ENCODE measurements at places on chromosomes 12 and 14. TPM values are rescaled to one million over a fixed set of nuclear protein-coding genes. Genes with fewer than 3 reads are reported as not detected.
A peak's percentile ranks its signal among the peaks of the same experiment; 100 is the strongest.

DNA sequence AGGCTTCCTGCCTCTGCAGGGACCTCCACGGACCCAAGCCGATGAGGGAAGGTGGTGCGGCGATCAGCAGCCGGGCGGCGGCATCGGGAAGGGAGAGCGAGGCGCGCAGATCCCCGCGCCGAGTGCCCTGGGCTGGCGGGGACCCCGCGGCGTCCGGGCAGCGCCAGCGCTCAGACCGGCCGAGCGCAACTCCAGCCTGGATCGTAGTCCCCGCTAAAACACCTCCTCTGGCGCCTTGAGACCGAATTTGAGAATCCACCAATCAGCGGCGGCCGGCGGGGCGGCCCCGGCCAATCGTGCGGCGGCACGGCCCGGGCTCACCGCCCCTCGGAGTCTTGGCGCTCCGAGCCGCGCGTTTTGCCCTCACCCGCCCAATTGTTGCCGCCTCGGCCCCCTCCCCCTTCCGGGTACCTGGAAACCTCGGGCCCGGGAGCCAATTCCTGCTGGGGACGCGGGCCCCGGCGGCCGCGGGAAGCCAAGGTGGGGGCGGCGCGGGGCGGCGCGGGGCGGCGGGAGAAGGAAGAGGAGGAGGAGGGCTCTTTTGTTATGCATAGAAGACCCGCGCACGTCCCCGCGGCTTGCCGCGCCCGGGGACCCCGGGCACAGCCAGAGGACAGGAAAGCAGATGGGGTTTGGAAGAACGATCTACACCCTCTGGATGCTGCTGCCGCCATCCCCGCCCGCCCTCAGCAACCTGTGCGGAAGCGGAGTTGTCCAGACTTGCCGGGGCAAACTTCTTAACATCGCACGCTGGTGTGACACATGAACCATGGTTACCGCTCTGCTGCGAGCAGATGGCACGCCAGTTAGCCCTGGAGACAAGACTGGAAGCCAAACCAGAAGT is at the start of gene E2F7:
Gene E2F7, minus strand, starts transcription at position 209 of the 844 bp plus-strand sequence. CDS start 934 bp downstream, outside the sequence.
- DNase-seq = peak; percentile 84

DNA sequence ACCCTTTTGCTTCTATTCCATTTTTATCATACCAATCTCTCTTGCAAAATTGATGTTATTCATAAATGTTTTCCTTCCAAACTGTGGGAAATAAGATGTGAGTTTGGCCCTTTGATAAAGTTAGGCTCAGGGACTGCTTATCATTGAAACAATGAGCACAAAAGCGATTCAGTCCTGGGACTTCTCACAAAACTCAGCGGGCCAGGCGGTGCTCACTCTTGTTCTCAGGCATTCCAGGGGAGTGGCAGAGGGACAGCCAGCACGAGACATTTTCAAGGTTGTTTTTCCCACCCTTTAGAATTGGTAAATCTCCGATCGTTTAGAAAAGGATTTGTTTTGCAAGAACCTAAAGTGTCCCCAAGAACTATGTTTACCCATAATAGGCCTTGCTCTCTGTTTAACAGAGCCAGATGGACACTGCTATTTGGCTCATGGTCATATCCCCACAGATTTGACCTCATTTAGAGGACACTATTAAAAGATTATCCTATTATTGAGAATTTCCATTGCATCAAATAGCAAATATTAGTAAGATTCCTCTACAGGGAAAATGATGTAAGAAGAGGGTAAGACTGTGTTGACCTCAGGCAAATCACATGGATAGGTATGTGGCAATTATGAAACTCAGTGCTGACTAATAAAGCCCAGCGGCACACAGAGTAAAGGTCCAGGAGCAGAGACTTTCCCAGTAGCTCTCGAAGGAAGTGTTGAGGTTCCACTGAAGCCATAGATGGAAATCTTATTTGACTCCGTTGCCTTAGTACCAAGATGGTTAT is 102.7 kb upstream of the USP44 start:
- no peak for DNase-seq

MAP1LC3B2 gene
- polyA plus RNA-seq = 18.2 TPM

DNA sequence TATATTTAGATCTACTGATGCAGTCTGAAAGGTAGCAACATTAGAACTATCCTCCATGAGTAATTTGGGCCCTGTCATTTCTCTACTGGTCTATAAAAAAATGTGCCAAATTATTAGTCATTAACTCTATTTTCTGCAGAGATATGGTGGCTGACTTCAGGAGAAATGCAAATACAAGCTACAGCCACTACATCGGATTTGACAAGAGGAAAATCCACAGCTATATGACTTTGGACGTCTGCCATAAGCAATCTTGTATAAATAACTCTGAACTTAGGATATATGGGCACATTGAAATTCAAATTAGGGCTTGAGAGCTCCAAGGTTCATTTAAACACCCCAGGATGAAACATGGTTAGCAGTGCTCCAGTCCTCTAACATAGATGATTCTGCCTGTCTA is 983.0 kb upstream of the LRFN5 start:
- peak; percentile 3 for DNase-seq

- DNase-seq = no peak
Measured at GRCh38 chr12:88371416-88372183, 208.7 kb downstream of the KITLG start.

IRAK3 gene
- 3.1 TPM for polyA plus RNA-seq

GRCh38 chr12:16955083-16955657 is 349.2 kb upstream of the LMO3 start:
- no peak for DNase-seq

CFAP251 gene
- polyA plus RNA-seq = 8.0 TPM

ACTR6 gene
- polyA plus RNA-seq = 42.1 TPM

- DNase-seq = no peak
Measured at GRCh38 chr12:61220337-61220736, 1039.9 kb upstream of the USP15 start.

SLC25A47 gene
- polyA plus RNA-seq = not detected

DNA sequence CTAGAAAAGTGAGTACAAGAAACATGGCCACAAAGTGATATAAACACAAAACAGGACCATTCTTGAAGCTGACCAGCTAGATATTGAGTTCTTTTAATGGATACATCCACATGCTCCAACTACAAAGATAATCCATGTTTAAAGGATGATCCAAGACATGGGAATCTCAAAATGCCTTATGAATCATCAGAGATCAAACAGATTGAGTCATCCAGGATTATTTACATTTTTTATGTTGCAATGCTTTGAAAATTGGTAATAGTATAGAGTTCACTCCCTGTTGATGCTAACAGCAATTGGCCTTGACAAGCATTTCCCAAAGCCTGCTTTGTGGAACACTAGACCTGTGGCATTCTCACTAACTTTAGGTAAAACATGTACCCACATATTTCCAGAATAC is 293.0 kb upstream of the TBX3 start:
- DNase-seq = no peak

DNA sequence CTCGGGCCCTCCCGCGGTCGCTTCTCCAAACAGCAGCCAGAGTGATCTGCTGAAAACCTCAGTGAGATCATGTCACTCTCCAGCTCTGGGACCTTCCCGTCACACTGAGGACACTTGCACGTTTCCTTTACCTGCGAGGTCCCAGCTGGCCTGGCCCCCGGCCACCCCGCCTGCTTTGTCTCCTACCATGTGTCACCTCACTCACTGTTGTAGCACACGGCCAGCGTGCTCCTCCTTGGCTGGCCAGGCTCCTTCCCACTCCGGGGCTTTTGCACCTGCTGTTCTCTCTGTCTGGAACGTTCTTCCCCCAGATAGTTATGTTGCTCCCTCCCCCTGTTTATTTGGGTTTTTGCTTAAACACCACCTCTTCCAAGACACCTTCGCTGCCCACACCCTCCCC is 199.0 kb downstream of the TSPAN9 start:
- no peak for DNase-seq

SLC2A14 gene
- polyA plus RNA-seq = 0.38 TPM

TNS2 gene
- polyA plus RNA-seq = 142 TPM

CCDC175 gene
- polyA plus RNA-seq = 0.56 TPM

DNA sequence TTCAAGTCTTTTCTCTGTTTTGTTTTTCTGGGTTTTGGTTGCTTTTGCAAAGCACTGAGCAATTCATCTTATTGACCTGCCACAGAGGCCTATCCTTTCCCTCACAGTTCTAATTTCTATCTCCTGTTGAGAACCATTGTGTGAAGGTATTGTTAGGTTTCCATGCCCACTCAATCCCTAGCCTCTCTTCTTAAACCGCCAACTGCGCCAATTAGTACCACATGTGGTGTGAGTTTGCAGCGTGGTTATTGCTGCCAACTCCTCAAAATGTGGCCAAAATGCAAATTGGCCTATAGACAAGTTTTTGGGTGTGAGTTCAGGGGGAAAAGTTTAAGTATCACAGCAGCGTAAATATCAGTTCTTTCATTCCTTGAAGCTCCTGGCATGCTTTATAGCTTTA is 232.6 kb downstream of the FLRT2 start:
- DNase-seq = peak; percentile 49

CD69 gene
- 1.8 TPM for polyA plus RNA-seq

PDE3A gene
- 11.9 TPM for polyA plus RNA-seq

DNA sequence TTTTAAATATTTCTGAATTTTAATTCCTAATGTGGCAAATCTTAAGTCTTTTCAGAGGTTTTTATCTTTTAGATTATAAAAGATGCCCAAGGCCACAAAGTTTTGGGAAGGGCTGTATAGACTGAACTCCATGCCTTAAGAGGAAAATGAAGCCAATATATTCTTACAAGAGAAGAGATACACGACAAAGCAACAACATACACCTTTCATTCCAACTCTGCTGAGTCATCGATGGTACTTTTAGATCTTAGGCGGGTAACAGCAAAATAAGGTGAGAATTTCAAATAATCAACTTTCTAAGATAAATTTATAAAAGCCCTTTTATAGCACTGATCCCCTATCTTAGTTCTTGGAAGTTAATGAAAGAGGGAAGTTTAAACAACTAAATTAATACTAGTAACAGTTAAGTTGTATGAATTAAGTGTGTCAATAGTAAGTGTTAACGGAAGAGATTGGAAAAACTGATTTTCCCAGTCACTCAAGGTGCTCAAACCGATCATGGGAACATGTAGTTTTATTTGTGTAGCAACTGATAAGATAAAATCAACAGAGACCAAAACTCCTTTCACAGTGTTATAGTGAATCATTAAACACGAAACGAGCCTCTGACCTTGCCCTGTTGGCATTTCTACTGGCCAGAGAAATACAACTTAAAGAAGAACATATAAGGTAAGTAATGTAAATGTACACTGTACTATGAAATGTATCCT is 18.8 kb upstream of the PIK3C2G start:
- DNase-seq = no peak

DNA sequence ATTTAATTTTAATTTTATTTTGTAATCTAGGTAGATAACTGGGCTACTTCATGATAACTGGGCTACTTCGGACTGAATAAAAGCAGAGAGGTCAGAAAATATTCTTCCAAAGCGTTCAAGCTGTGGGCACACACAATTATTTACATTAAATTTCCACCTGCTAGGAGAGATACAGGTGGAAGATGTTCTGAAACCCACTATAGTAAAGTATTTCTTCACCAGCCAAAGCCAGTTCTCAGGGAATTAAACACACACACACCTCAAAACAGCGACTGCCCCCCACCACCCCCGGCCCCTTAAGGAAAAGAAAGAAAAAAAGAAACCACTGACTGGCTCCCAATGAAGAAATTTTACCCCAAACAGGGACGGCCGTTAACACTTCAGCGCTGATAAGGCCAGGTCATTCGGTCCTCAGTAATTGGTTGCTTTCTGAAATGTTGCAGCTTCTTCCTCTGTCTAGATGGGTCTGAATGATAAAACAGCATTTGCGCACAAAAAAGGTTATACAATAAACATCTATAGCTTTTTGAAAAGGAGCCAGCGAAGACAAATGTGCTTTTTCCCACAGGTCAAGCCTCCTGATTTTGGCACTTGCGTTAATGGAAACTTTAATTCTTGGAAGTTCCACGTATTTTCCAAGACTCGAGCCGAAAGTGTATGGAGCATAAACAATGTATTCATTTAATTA is 771 bp upstream of the KCNJ8 start:
- no peak for DNase-seq

TRIM9 gene
- 122 TPM for polyA plus RNA-seq

GRCh38 chr14:103123634-103124500 is 606 bp downstream of the TNFAIP2 start:
- DNase-seq = no peak

DNA sequence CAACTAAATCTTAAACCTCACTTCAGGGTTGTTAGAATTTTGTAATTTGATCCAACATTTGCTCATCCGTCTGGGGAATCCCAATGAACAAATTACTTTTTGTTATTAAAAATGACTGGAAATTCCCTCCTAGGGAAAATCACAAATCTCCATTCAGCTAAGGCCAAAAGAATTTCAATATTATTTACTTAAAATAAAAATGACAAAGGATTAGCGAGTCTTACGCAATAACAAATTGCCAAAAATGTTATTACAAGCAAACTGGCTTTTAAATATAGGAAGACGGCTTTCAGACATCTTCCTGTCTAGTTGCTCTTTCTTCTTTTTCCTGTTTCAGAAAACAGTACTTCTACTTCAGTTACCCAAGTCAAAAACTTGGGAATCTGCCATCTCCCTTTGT is 92.4 kb upstream of the TSPAN8 start:
- no peak for DNase-seq

- DNase-seq = no peak
Measured at GRCh38 chr12:87336814-87337336, 692.3 kb downstream of the C12orf50 start.

DHH gene
- polyA plus RNA-seq = 4.8 TPM

DNA sequence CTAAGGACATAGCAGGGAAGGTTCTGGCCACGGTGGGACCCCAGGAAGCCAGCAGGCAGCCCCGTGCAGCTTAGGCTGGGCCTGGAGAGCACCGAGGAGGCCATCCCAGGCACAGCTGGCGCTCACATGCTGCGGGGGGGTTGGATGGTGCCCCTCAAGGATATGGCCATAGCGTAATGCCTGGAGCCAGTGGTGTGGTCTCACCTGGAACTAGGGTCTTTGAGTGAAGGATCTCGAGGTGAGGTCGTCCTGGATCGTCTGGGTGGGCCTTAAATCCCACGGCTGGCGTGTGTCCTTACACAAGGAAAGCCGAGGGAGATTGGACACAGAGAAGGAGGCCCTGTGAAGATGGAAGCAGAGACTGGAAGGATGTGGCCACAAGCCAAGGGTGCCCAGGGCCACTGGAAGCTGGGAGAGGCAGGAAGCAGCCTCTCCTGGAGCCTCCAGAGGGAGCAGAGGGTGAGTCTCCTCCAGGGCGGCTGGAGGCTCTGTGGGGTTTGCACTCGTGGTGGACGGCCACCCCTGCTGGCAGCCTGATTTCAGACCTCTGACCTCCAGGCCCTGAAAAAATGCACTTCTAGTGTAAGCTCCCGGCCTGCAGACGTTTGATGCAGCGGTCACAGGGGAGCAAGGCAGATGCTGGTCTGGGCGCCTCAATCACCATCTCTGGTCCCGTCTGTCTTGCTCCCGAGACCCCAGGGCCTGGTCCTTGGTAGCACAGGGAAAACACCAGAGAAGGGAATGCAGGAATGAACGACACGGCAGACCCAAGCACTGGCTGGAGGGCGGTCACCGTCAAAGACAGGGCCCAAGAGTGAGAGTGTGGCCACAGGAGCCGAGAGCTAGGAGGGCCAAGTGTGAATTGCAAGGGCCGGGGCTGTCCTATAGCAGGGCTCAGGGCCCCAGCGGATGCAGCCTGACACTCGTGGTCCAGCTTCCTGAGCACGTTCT is 218.6 kb downstream of the KIF26A start:
- DNase-seq = no peak
